ENCODE measurements at places on chromosomes 11 and 22.
A peak's percentile ranks its signal among the peaks of the same experiment; 100 is the strongest.

GRCh38 chr22:48780597-48781277 lies 1046.9 kb downstream of the BRD1 start:
- DNase-seq: no peak

- no peak for DNase-seq
Observed at GRCh38 chr11:44726283-44727113, at the start of gene TSPAN18. TSS of gene TSPAN18 (plus strand) at chr11:44726962. CDS start at chr11:44906417, 179,455 bp downstream.

DNA sequence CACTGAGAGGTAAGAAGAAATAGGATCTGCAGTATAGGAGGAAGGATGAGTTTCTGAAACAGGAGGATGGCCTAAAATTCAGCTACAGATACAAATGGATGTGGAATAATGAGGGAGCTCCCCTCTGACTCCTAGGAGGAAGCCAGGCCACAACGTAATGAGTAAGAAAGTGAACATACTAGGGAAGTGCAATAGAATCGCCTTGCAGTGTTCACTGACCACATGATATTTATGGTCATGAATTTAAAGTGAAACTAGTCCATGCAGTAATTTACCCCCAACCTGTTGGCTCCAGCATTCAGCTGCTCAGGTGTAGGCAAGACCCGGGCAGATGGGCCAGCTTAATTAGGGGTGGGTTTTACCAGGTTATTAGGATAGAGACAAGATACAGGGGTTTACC lies 101.7 kb downstream of the DEUP1 start:
- no peak for DNase-seq

GRCh38 chr11:103043826-103044678 lies 47.9 kb downstream of the DCUN1D5 start:
- no peak for DNase-seq

DNA sequence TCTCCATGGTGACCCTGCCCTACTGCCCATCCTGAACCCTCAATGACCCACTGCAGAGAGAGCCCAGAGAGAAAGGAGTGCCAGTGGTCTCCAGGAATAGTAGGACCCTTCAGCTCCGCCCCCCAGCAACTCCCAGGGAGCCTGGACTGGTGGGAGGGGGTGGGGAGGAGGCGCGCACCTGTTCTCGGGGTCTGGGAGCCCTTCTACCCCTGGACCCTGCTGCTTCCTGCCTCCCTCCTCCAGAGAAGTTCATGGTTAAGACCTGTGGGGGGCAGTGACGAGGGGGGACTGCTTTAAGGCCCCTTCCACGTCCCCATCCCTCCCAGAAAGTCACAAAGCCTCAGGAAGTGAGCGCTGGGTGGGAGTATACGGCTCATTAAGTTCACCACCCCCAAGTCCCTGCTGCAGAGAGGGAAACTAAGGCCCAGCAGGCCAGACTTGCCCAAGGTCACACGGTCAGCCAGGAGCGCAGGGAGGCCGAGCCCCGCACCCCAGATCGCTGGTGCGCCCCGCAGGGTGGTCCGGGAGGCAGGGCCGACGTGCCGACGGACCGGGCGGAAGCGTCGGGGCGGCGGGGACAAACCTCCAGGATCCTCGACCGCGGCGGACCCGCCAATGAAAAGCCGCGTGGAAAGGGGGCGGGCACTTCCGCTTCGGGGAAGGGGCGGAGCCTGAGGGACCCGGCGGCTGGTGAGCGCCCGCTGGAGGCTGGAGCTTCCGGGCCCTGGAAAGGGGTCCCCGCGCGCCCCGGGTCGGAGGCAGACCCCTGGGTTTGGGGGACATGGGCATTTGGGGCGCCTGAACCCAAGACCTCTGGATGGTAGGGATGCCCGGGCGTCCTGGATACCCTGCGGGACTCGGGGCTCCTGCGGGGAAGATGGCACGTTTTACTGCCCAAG lies at the start of the genes NUDT22 and TRPT1:
TSS of gene NUDT22 (plus strand) at position 667 of the 899 bp plus-strand sequence. CDS start 379 bp downstream, outside the sequence.
TSS of gene TRPT1 (minus strand) at position 579 of the 899 bp plus-strand sequence. CDS start at position 253, 326 bp downstream.
- DNase-seq: peak; percentile 96

DNA sequence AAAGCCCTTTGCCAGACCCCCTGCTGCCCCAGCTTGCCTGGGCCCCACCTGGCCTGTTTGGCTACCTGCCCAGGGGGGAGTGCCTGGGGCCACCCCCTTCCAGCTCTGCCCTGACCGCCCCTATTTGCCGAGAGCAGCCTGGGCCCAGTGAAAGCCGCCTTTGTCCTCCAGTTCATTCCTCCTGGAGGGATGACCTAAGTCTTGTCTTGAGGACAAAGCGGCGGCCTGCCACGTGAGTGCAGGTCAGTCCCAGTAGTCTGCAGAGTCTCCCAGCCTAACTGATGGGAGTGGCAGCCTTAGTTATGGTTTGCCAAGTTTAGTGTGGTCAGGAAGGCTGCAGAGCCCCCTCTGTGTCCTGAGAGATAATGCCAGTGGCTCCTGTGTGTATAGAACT lies 115.9 kb upstream of the CRYBB3 start:
- DNase-seq: no peak

DNA sequence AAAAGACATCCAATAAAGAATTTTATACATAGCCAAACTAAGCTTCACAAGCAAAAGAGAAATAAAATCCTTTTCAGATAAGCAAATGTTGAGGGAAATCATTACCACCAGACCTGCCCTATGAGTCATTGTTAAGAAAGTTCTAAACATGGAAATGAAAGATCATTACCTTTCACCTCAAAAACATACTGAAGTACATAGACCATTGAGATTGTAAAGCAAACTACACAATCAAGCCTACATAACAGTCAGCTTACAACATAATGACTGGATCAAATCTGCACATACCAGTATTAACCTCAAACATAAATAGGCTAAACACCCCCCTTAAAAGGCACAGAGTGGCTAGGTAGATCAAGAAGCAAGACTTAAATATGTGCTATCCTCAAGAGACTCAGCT lies 501.0 kb upstream of the LUZP2 start:
- no peak for DNase-seq

- DNase-seq: no peak
Observed at GRCh38 chr11:76214968-76215548, 8.8 kb upstream of the WNT11 start.

DNA sequence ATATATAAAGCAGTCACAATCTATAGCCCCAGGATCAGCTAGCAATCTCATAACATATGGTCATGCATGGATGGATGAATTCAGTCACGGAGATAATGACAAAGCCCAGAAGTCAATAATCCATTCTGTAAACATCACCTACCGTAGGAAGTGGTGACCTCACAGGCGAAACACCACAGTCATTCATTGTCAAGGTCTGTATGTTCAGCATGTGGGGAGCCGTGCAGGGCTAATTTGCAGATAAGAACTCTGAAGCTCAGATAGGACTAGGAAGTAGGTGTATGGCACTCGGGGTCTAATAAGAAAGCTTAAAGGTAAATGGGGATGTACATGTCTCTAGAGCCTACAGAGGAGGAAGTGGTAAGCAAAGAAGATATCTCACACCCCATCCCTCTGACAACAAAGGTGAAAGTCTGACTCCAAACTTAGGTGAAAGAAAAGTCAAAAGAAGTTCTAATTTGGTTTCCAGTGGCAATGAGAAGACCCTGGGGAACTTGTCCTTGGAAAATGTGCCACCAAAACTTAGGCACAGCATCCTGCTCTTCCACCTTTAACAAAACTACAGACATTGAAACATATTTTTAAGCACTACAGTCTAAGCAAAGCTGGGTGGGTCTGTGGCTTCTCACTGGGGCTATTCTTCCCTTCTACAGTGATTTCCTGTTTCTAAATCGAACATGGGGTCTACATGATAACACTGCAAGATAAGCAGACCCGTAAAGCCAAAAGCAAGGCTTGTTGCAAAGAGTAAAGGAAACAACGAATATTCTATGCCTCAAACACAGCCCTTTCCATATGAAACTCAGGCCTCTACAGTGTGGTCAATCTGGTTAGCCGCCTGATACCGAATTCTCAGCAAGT lies 5.2 kb downstream of the CRTAM start:
- no peak for DNase-seq

GRCh38 chr22:17152340-17152739 lies 6.7 kb downstream of the HDHD5 start:
- DNase-seq: no peak

- no peak for DNase-seq
Observed at GRCh38 chr11:93054881-93055280, 85.4 kb downstream of the MTNR1B start.

Measured in stimulated activated CD4-positive, alpha-beta T cell treated with anti-CD3 and anti-CD28 coated beads, TNF-alpha, amount 100 ng/mL, for 1 hour (primary cell).